ENCODE measurements at places on chromosomes 12 and 14.

GRCh38 chr14:56886471-56887062 is 76.3 kb upstream of the OTX2 start:
- DNase-seq: no peak

GRCh38 chr12:132551641-132552031 is 58.7 kb downstream of the LRCOL1 start:
- DNase-seq: no peak

DNA sequence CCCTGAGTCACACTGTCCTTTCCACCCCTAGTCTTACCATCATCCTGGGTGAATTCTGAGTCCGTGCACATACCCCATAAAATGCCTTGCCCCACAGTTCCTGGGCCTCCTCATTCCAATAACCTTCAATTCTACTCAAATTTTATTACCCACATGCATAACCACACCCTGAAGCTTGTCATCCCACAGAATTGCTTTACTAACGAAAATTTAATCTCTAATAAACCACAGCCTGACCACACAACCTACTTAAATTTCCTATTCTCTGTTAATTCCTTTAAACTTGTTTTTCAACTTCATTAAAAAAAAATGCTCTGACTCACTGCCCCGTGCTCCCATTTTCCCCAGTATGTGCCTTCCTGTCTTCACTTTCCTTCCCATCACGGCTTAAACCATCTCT is 205.9 kb downstream of the PHLDA1 start:
- peak; percentile 26 for DNase-seq

DNA sequence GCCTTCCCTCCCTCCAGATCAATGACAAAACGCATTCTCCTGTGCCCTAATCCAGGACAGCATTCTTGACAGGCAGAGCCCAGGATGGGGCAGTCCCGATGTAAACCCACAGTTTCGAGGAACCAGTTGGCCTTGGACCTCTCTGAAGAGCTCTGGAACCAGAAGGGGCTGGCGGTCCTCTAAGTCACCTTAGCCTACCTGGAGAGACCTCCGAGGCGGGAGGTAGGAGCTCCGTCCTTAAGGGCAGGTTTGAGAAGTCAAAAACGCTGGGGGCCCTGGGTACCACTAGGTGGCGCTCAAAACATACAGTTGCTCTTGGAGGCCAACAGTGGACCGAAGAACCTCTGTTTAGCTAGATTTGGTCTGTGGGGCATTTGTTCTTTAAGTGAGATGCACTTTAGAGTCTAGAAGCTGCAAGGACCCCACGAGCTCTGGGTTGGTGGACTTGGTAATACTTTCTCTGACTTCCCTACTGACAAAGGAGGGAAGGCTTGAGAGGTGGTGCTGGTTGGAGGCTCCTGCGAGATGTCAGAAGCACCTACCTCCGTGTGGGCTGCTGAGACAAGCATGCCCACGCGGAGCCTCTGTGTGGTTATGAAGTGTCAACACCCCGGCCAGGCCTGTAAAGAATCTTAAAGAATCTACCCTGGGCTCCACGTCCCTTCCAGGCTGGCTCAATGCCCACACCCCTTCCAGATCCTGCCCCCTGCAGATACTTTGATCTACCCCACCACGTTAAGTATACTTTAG is 74.8 kb upstream of the CHST11 start:
- DNase-seq: peak; percentile 90

GRCh38 chr14:86790408-86791364 is 1202.3 kb downstream of the GALC start:
- no peak for DNase-seq

DNA sequence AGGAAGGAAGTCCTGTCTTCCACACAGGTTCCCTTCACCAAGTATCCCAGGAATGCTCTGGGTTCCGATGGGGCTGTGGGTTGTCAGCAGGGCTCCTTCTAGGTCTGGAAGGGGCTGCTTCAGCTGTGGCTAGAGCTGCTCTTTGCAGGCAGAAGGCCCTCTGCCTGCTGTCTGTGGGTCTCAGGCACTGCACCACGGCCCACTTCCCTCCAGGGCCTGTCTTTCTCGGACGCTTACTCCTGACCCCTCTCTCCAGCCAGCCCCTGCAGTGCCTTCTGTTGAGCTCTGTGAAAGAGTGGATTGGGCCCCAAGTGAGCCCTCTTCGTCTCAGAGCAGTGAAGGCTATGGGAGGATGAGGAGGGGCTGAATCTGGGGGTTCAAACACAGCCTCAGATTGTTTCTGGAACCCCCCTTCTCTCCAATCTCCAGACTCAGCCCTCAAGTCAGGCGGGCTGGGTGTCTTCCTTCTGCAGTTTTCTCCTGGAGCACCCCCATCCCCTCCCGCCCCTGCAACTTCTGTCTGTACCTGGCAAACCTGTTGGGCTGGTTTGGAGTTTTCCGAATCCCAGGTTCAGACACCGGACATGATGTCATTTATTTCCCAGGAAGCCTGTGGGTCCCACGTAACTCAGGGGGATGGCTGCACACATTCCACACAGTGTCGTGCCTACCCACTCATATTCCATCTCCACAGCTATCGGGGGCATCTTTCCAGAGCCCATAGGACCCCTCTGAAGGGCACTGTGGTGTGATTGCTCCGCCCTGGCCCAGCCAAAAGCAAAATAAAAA is 24.9 kb upstream of the SPPL3 start:
- DNase-seq: no peak

- DNase-seq: no peak
These were observed 52.8 kb upstream of the STXBP6 start for GRCh38 chr14:25102788-25103187.

DNA sequence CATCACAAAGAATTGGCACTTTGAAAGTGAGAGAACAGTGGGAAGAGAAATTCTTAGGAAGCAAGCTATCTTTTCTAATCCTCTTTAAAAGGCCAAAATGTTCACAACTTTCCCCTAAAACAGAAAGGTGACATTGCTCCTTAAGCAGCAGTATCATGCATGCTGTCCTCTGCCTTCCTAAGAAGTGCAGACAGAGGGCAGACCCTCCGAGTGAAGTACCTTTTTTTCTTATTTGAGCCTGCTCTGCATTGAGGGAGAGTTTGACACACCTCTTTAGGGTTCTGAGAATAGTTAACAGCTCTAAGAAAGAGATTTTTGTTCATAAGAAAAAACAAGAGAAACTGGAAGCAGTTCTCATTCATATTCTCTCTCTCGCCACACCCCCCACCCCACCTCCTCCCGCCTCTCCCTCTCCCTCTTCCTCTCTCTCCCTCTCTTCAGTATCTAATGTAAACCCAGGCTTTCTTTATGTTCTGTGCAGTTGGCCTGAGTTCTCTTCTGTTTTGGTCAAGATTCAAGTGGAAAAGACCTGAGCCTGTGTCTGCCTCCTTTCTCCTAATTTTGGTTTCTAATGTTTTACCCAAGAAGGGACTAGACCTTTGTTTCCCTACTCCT is 709.1 kb downstream of the DIO2 start:
- no peak for DNase-seq

- no peak for DNase-seq
These were observed 4.5 kb upstream of the AQP2 start for GRCh38 chr12:49946086-49946485.

DNA sequence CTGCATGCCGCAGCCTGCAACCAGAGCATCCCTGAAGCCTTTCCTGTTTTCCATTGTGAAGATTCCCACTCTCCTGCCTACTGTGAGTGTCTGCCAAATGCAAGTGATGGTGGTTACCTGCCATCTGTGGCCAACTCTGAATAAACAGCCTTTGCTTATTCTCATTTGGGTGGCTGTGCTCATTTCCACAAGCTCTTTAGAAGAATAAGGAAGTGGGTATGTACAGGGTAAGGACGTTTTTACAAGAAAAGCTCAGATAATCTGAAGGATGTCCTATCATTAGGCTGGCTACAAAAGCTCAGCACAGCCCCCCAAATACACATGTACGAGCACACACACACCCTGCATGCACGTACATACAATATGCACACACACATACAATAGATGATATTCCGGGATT is 7.3 kb upstream of the RNASE1 start:
- DNase-seq: no peak

- DNase-seq: no peak
These were observed 49.6 kb downstream of the CALM1 start for GRCh38 chr14:90446405-90446804.

DNA sequence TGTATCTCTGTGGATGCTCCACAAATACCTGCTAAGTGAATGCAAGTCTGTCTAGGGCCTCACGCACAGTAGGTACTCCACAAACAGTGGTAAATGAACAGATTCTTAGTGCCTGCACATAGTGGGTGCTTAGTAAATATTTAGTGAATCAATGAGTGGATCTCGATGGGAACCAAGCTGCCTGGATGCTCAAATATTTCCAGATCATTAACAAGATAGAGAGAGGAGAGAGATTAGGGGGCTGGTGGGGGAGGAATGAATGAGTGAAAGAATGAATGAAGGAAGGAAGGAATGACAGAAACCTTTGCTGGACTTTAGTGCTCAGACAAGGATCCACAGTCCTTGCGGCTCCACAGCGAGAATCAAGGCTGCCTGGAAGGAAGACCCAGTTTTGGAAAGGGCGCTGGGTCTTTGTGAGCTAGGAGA is 118.2 kb downstream of the SCARB1 start:
- no peak for DNase-seq

GRCh38 chr14:41609704-41610183 is 3.1 kb downstream of the LRFN5 start:
- no peak for DNase-seq

DNA sequence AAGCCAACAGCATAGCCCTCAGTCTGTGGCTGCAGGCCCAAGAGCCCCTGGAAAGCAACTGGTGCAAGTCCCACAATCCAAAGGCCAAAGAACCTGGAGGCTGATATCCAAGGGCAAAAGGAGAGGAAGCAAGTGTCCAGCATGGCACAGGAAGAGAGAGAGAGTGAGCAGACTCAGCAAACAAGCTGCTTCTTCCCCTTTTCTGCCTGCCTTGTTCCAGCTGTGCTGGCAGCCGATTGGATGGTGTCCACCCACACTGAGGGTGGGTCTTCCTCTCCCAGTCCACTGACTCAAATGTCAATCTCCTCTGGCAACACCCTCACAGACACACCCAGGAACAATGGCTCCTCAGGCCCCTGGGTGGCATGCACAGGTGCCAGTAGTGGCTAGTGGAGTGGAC is 33.5 kb downstream of the SMCO2 start:
- peak; percentile 12 for DNase-seq

DNA sequence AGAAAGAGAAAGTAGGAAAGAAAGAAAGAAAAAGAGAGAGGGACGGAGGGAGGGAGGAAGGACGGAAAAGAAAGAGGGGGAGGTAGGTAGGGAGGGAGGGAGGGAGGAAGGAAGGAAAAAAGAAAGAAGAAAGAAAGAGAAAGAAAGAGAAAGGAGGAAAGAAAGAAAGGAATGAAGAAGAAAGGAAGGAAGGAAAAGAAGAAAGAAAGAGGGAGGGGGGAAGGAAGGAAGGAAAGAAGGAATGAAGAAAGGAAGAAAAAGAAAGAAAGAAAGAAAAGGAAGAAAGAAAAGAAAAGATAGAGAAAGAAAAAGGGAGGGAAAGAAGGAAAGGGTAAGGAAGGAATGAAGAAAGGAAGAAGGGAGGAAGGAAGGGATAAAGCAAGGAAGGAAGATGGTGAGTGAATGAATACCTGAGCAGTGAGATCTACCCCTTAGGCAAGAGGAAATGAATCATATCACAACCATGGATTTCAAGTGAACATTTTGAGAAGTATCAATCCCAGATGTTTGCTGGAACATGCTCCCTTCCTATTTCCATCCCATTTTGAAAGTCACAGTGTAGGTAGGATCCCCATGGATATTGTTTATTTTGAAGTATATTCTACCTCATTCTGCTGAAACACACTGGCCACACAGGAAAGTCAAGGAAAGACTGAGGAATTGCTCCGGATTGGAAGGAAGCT is 639.4 kb upstream of the TBX3 start:
- DNase-seq: no peak

DNA sequence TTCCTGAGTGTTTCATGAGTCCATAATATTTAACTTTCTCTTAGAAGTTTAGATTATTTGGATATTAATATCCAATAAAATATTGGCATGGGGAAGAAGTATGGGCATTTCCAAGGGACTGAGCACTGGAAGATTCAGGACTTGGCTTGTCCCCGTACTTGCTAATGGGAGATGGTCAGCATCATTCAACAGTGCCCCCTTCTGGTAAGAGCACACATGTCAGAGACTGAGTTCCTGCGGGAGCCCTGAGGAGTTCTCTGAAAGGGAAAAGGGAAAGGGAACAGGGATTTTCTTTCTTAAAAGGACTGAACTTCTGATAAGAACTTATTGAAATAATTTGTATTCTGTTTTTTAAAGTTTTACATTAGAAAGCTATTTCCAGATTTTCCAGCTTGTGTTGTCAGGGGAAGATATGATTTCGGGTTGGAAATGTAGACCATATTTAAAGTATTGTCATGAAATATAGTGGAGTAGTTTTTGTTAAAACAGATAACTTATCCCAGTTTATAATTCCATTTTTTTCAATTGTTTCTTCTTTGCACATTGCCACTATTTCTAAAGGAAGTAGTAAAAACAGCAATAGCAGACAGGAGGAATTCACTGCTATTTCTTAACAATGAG is 59.8 kb upstream of the C12orf71 start:
- DNase-seq: peak; percentile 82

GRCh38 chr12:27838543-27839185 is 58.6 kb upstream of the MANSC4 start:
- peak; percentile 6 for DNase-seq

- no peak for DNase-seq
These were observed 165.5 kb downstream of the SLC5A8 start for GRCh38 chr12:101044512-101045059.

GRCh38 chr12:34404377-34405285 is 382.3 kb downstream of the ALG10 start:
- DNase-seq: no peak

DNA sequence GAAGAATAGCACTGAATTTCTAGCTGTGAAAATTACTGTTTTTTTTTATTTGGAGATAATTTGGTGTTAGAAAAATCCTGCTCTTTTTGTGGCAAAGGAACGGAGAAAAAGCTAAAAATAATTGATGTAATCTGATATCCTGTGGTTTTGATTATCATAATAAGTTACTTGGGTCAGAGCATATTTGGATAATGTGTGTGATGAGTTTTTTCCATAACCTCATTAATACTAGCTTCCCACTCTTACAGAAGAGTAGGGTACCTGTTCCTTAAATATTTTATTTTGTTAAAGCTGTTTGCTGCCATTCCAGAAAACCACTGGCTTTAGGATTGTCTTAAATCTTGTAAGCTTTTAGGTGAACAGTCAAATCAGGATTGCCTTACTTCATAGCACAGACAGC is 4.7 kb downstream of the PSMC6 start:
- no peak for DNase-seq

- DNase-seq: peak; percentile 61
These were observed 132.9 kb upstream of the DAAM1 start for GRCh38 chr14:59055439-59056045.

GRCh38 chr14:69710378-69710777 is 56.6 kb upstream of the SRSF5 start:
- DNase-seq: peak; percentile 90
